Stimulated activated CD4-positive, alpha-beta T cell treated with anti-CD3 and anti-CD28 coated beads, Interleukin-4, amount 100 ng/mL, for 4 hours (primary cell): ENCODE measurements at places on chromosomes 2 and 18.

DNA sequence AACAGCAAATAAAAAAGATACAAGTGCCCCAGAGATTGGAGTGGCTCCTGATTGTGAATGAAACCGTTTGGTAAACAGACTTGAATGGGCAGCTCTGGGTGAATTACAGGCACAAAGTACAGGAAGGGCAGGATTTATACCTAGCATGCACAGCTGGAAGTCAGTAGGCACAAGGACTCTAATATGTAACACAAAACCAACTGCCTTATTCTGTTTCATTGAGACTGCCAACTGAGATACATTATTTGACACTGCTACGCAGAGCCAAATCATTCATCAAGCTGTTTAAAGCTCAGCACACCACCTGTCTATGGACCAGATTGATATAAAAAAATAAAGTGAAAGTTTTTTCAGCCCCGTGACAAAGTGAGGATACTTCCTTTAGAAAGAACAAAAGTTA, 541.2 kb downstream of the NUP35 start:
- DNase-seq: no peak

- DNase-seq: no peak
Measured at GRCh38 chr18:60350941-60351340, 21.6 kb downstream of the MC4R start.

DNA sequence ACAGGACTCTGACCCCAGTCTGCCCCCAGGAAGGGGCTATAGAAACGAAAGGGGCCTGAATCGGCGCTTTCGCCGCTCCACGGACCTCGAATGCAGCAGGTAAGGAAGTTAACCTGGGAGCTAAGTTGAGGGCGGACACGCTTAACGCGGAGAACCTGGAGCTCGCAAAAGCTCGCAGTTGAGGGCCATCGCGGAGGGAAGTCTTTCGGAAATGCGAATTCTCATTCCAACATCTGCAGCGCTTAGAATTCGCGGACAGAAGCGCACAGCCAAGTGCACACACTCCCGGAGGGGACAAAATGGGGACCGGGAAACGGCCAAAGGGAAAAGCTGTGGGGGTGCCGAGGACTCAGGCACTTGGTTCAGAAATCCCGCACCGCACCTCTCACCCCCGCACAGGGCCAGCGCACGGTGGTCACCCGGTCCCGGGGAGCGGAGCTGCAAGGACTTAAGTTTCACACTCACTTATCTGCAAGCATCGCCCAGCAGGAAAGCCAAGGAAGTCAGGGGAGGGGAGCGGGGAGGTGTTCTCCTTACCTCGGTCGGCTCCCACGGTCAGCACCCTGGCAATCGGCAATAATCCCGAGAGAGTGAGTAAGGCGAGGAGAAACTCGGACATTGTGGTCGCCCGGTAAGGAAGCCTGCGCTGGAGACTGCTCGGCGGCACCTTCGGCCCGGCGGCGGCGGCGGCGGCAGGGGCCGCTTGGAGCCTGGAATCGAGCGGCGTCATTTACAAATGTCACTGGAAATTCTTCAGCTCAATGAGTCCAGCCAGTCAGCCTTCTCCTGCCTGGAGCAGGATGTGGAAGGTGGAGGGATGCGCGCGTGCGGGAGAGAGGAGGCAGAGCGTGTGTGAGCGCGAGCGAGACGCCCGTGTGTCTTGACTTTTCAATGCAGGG, 456 bp downstream of the LRP1B start:
- DNase-seq: no peak

GRCh38 chr2:8544786-8545694, 136.8 kb upstream of the ID2 start:
- DNase-seq: peak; percentile 90

GRCh38 chr18:5444847-5445246, 99.0 kb downstream of the EPB41L3 start:
- DNase-seq: no peak

- no peak for DNase-seq
Measured at GRCh38 chr2:71602115-71602495, 148.7 kb downstream of the DYSF start.

GRCh38 chr2:238868067-238868524, 20.2 kb downstream of the TWIST2 start:
- DNase-seq: no peak

- DNase-seq: peak; percentile 36
Measured at GRCh38 chr2:233422050-233422639, 67.9 kb downstream of the DGKD start.

DNA sequence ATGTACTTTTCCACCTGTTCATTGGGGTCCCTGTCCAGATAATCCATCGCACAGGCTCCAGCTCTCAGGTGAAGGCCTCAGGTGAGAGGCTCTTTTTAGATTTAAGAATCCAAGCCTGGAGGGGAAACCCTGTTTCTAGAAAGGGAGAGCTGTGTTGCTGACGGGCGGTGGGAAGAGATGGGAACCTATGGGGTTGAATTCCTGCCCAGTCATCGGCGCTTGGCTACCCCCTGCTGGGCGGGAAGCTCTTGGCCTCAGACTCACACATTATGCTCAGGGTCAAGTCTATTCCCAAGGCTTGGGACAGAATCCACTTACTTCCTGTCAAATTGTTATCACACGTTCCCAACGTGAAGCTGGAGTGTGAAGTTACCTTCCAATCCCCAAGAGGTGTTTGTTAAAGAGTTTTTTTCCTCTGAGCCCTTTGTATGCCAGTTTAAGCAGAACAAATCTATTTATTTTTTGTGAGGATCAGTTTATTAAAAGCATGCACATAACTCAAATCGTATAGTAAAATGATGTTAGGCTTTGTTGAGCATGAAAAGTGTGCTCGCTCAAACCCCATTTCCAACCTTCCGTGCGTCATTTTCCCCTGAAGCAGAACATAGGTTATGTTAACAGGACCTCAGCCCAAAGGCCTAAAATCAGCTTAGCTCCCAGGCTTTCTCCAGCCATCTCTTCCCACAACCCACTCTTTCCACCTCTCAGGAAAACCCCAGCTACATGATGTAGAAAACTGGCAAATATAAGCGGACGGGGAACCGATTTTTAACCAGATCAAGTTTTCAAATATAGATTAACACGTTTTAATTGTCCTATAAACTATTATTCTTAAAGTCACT, 181.7 kb upstream of the ETAA1 start:
- DNase-seq: no peak

DNA sequence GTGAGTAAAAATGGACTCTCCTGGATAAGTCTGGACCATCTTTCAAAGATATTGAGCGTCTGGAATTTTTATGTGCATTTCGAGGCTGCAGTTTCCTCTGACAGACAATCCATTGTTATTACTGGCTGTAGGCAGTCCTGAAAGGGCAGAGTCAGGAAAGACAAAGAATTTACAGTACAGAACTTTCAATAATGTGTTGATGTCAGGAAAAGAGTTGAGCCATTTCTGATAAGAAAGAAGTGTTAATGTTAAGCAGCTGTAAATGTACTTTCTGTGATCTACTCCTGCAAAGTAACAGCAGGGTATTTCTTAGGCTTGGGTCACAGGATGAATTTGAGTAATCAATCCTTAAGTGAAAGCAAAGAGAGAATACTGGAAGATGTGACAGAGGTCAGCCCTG, 29.8 kb downstream of the TSPYL6 start:
- no peak for DNase-seq

DNA sequence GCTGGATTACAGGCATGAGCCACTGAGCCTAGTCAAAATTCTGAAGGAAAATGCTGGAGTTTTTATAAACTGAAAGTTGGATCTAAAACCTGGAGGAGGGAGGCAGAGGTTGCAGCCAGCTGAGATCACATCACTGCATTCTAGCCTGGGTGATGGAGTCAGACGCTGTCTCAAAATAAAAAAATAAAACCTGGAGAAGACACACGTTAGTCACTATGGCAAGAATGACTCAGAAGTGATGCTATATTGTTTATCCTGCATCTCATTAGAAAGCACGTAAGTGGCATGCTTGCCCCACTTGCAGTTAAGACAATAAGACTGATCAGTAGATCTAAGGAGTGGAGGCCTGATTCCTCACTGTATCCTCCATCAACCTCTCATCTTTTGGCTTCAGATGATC, 106.6 kb upstream of the STON1 start:
- no peak for DNase-seq

DNA sequence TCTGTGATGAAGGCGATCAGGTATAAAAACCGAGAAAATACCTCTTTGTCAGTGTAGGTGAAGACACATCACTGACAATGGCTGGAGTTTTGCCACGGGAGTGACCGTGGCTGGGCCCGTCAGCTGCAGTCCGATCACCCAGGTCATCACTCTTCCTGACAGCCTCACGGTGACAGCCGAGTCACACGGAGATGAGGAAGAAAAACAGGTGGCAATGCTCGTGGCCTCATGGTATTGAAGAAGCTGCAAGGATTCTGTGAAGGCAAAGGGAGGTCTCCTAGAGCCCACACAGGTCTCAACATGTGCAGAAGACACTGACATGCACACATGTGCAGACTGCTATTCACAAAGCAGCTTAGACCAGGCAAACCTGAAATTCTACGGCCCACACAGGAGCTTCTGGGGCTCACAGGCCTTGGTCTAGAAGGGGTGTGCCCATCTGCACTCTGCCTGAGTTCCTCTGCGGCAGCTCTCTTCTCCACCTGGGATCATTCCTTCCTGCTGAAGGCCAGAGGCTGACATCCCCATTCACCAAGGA, 7.4 kb downstream of the COPS9 start:
- DNase-seq: no peak

- DNase-seq: peak; percentile 81
Measured at GRCh38 chr2:160406591-160407392, 86.8 kb downstream of the RBMS1 start.

DNA sequence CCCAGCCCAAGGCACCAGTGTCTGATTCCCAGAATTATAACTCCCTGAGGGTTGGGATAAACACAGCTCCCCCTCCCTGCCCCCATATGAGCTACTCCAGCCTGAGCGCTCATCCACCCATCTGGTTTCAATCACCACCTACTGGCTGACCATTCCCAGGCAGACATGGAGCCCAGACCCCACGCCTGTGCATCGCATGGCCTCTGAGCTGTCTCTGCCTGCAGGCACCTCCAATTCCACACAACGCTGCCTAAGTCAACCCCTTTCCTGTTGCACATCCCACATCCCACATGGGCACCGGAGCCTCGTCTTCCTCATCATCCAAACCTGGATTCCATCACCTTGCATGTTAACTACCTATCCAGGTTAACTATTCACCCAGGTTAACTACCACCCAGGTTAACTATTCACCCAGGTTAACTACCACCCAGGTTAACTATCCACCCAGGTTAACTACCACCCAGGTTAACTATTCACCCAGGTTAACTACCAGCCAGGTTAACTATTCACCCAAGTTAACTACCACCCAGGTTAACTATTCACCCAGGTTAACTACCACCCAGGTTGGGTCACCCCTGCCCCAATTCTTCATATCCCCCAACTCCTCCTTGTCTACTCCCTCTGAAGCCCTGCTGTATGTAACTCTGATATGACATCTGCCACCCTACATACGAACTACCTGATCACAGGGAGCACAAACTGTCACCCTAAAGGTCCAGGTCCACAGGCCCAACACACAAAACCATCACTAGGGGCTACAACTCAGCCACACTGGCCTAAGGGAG, 47.8 kb downstream of the TEX51 start:
- DNase-seq: no peak

DNA sequence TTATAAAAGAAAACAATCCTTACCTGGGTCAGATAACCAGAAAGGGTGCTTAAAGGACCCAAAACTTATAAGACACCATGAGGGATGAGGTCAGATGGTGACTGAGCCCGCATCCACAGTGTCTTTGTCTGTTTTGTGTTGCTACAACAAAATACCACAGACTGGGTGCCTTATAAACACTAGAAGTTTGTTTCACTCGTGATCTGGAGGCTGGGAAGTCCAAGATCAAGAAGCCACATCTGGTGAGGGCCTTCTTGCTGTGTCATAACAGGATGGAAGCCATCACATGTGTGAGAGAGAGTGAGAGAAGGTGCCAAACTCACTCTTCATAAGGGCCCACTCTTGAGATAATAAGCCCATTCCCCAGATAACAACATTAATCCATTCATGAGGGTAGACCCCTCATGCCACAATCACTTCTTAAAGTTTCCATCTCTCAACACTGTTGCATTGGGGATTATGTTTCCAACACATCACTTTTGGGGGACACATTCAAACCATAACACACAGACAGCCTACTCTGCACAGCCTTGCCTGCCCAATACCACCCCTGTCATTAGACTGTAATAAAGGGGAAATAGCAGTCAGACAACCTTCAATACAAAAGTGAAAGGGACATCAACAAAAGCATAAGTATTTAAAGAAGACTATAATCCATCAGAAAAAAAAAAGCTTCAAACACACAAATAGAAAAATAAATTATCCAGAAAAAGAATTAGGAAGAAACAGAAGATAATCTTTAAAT, 249.8 kb downstream of the ANAPC1 start:
- no peak for DNase-seq

GRCh38 chr2:30110773-30111172, 36.0 kb upstream of the YPEL5 start:
- DNase-seq: no peak

DNA sequence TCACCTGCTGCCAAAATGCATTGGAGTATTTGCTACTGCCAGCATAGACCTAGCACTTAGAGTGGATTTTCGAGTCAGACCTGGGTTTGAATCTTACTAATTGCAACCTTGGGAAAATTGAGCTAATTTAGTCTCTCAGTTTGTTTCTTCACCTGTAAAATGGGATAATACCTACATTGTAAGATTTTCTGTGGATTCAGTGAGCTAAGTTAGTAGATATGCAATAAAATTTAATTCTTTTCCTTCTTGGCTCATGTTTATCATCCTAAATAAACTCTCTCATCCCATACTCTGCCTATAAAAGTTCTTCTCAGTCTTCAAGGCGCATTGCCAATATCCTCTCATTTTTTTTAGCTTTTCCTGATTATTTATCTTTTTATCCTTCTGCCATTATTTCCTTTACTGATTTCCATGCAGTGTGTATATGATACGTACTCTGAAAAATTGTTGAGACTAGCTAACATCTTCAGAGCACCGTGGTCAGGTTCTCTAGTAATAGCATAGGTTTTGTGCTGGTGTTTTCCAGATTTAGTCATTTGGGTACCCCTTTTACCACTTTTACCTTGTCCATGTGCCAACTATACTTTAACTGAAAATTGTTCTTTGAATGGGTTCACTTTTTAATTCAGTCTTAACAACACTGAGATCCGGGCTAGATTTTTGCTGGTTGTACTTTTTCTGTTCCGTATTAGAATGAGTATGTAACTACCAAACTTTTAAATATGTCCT, 7.3 kb downstream of the CEP192 start:
- DNase-seq: no peak

- DNase-seq: no peak
Measured at GRCh38 chr2:190600293-190601103, 48.4 kb upstream of the NAB1 start.

GRCh38 chr18:25164211-25164847, 187.6 kb downstream of the ZNF521 start:
- DNase-seq: no peak

- no peak for DNase-seq
Measured at GRCh38 chr18:63506336-63506646, 29.5 kb downstream of the SERPINB5 start.
